ENCODE measurements at places on chromosomes 5 and 9.

DNA sequence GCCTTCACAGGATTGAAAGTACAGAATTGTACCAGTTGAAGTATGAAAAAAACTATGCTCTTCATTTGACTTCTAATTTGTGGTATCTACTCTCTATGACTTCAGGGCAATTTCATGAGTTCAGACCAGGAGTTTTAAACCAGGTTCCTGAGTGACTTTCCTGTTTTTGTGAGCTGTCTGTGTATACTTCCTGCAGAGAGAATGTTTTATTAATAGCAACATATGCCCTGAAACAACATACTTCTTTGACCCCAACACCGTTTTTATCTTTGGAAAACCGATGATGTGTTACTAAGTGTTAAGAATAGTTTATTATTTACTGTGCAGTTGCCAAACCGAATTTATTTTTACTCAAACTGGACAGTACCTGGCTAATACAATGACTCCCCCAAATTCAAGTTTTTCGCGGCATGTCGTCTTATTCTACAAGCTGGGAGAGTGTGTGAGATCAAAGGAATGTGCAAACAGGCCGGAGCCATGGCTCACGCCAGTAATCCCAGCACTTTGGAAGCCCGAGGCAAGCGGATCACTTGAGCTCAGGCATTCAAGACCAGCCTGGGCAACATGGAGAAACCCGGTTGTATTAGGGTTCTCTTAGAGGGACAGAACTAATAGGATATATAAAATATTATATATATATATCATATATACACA lies 58.7 kb upstream of the ERBIN start:
- no peak for DNase-seq

DNA sequence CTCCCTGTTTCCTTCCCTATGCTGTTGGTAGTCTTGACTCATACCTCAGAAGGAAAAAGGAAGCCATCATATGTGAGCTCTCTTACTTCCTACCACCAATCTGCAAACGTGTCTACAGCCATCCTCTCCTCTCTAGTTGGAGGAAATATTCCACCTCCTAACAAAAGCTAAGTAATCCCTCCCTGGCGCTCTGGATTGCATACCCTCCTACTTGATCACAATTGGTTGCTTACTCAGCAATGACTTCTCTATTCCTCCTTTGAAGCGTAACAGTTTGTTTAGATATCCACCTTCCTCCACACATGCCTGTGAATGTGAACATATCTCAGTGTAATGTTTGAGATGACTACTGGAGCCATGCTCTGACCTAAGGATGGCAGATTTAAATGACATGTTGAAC lies 18.2 kb downstream of the RUSC2 start:
- DNase-seq: no peak

- DNase-seq: no peak
Measured at GRCh38 chr9:86821006-86821845, 126.1 kb downstream of the GAS1 start.

GRCh38 chr9:126704157-126704891 lies 90.6 kb downstream of the LMX1B start:
- DNase-seq: no peak

- no peak for DNase-seq
Measured at GRCh38 chr5:37557734-37558293, 178.7 kb downstream of the WDR70 start.

- no peak for DNase-seq
Measured at GRCh38 chr5:177312649-177313181, 1.0 kb upstream of the MXD3 start.

DNA sequence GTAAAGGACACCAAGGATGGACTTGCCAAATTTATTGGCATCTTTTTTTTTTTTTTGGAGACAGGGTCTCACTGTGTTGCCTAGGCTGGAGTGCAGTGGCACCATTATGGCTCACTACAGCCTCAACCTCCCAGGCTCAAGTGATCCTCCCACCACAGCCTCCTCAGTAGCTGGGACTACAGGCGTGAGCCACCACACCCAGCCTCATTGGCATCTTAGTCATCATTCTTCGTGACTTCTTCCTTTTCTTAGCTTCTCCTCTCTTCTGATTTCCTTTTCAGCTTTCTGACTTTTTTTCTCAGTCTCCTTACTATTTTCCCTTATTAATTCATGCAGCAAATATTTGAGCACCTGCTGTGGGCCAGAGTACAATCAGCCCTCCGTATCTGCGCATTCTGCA lies 6.1 kb downstream of the MAML1 start:
- DNase-seq: no peak

DNA sequence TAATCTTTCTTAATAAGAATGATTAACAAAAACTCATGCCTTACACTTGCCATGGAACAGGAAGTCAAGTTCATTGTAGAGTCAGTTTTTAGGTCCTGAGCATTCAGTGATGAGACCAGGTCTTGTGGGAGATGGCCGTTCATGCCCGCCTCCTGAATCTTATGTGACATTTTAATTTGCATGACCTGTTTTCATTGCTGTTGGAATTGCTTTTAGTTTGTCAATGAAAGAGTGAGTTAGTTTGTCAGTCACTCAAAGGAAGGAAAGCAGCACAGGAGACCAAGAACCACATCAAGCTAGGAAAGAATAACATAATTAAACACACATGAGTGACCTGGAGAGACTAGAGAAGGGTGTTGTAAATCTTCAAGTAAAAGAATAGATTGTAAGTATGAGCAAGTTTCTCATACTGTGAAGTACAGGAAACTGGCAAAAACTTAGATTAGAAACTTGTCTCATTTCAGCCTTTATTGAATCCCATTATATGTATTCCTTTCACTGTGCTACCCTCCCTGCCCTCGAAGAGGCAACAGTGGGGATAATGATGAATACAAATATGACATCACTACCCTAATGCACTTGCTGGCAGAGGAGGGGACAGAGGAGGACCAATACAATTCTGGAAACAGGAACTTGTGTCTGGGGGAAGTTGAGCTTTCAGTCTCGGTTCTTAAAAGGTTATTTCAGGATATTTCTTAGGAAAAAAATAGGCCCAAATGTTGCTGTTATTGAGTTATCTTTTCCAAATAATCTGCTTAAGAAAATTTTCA lies 64.3 kb upstream of the C6 start:
- DNase-seq: no peak

DNA sequence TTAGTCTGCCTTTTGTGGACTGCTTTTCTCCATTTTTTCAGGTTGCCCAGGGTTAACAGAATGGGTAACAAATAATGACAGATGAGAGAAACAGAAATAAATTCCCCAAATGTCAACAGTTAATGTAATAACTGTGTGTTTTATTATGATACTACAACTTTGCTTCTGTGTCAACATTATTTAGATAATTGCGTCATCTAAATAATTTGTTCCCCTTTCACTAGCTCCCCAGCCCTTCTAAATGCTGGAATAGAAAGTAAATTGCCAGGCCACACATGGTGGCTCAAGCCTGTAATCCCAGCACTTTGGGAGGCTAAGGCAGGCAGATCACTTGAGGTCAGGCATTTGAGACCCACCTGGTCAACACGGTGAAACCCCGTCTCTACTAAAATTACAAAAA lies 53.5 kb downstream of the RNF38 start:
- DNase-seq: no peak

- no peak for DNase-seq
Measured at GRCh38 chr5:25516141-25516540, 871.4 kb upstream of the CDH10 start.

GRCh38 chr9:5440426-5440825 lies 2.7 kb upstream of the PLGRKT start:
- DNase-seq: no peak

Measured in AG04450 (cell line).